Effector CD4-positive, alpha-beta T cell (primary cell): ENCODE measurements at places on chromosomes 6 and 20.

GRCh38 chr6:86706449-86706848 is 230.9 kb upstream of the HTR1E start:
- no peak for DNase-seq

- no peak for DNase-seq
Observed at GRCh38 chr6:12635813-12636212, 80.8 kb upstream of the PHACTR1 start.

GRCh38 chr20:23880417-23880816 is 869 bp upstream of the CST5 start:
- no peak for DNase-seq

DNA sequence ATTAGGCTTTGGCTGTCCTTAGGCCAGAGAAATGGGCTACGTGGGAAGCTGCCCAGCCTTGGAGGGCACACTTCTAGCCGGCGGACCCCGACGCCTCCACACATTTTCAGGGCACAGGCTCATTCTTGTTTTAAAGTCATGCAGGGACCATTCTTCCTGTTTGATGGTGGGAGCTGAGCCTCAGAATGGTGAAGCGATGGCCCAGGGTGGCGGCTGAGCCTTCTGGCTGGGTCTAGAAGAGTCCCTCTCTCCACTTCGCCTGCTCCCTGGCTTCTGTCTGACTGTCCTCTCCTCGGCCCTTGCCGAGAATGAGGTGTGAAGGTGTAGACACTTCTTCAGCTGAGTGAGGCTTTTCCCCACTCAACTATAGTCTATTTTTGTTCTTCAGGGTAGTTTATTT is 114.4 kb downstream of the SULF2 start:
- DNase-seq, result no peak

GRCh38 chr6:34312259-34312658 is 63.5 kb upstream of the SMIM29 start:
- no peak for DNase-seq

- no peak for DNase-seq
Observed at GRCh38 chr6:9112544-9112943, 677.2 kb upstream of the SLC35B3 start.
